Stimulated activated CD8-positive, alpha-beta memory T cell treated with anti-CD3 and anti-CD28 coated beads, Interleukin-4, amount 100 ng/mL, for 48 hours (primary cell): ENCODE measurements at places on chromosomes 2 and 18.

- no peak for DNase-seq
These were observed 197.7 kb upstream of the STON1 start for GRCh38 chr2:48332286-48332685.

GRCh38 chr18:10322004-10322403, 132.4 kb upstream of the APCDD1 start:
- DNase-seq, result no peak

DNA sequence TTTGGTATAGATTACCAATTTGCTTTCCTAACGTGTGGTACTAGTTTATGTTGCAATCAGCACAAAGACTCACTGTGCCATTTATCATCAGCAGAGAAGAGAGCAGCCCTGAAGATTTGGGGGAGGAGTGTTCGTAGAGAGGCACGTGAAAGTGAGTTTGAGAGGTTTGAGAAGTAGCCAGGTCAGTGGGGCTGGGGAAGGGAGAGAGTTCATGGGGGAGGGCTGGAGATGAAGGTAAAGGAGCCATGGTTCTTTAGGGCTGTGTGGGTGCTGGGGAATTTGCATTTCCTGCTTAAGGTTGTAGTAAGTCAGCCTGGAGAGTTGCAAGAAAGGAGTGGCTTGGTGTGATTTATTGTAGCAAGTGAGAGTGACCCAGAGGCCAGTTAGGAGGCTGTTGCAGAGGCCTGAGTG, 172.1 kb downstream of the NEDD4L start:
- no peak for DNase-seq

DNA sequence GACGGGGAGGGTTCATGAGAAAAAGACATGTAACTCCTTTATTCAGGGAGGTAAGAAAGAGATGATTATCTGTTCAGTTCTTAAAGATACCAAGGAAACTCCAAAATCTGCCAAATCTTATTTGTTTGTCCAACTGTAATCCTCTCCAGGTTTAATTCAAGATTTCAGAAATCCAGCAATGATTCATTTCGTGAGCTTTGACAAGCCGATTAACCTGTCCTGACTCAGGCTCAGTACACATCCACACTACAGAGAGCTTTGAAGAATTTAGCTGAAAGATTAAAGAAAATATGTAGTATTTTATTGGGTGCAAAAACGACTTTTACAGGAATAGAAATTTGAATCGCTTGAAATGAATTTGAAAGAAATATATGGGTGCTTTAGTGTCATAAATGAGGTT, 1.1 kb downstream of the SPAG16 start:
- DNase-seq, result no peak

- no peak for DNase-seq
These were observed 109.8 kb downstream of the AGAP1 start for GRCh38 chr2:235603659-235604058.

- no peak for DNase-seq
These were observed 9.8 kb downstream of the TRAK2 start for GRCh38 chr2:201441409-201441808.

- no peak for DNase-seq
These were observed 171.0 kb downstream of the ANAPC1 start for GRCh38 chr2:111712940-111713515.

GRCh38 chr18:6449213-6449612, 34.5 kb upstream of the L3MBTL4 start:
- no peak for DNase-seq

GRCh38 chr2:179270689-179271088, 6.1 kb upstream of the SESTD1 start:
- no peak for DNase-seq

DNA sequence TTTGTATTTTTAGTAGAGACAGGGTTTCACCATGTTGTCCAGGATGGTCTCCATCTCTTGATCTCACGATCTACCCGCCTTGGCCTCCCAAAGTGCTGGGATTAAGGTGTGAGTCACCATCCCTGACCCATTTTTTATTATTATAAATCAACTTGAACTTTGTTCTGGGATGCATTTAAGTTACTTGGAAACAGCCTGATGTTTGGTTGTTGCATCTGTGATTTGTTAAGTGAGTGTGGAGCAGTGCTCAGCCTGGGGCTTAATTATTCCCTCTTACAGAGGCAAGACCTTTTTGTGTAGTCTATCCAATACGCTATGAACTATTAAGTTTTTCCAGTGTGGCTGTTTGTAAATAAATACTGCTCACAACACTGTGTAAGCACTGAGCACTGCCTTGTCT, 32.6 kb downstream of the MTA3 start:
- no peak for DNase-seq

DNA sequence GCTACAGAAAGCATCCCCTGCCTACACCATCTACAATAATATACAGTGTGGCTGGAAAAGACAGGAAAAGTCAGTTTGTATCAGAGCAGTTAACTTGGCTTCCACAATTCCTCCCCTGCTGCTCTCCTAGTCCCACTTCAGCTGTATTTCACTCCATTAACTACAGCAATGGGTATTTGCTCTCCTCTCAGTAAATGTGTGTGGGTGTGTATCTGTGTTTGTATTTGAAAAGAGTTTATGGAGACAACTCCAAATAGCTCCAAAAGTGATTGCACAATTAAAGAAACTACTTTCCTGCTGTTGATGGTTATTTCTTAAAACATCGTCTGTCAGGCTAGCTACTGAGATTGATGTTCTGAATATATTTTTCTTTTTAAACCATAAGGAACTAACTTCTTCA, 333.7 kb upstream of the FIGN start:
- no peak for DNase-seq

- DNase-seq, result no peak
These were observed 262.0 kb downstream of the MREG start for GRCh38 chr2:215751200-215751910.

GRCh38 chr2:16094811-16095210, 154.5 kb downstream of the MYCN start:
- DNase-seq, result no peak

DNA sequence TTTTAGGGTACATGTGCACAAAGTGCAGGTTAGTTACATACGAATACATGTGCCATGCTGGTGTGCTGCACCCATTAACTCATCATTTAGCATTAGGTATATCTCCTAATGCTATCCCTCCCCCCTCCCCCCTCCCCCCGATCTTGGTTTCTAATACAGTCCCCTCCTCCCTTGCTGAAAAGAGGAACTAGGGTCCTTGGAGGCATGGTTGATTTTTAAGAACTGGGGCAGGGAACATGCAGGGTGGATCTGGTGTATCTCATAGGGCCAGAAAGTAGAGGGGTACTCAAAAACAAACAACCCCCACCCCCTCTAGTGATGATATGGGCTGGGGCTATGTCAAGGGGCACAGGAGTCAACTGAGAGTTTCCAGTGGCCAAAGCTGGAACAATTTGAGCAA, 153.4 kb downstream of the UBR3 start:
- no peak for DNase-seq

- no peak for DNase-seq
These were observed 5.5 kb upstream of the SMARCAL1 start for GRCh38 chr2:216406826-216407225.

DNA sequence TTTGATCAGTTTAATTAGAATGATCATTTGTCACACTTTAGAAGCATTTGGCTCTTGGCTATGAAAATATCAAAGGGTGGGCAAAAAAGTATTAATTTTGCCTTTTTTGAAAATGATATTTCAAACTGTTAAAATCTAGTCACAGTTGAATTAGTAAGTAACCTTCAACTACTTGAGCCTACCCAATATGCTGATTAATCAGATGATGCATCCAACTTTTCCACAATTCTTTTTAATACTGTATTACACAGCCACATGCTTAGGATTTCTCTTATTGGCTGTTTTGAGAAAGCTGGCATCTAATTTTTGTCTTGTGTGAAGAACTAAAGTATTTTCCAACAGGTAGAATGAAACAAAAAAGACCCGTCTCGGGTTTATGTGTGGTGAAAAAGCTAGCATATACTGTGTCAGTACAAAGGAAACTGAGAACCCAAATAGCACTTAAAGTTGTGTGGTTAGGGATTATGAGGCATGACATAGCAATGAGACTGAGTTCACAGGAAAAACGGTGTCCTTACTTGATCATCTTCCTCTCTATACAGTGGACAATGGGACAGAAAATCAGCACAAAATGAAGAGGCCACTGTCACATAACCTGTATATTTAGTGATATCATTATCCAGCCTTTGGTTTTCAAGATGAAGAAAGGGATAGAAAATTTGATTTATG, 11.7 kb downstream of the OSBPL6 start:
- DNase-seq, result no peak

GRCh38 chr18:47585136-47585535, 333.7 kb upstream of the SKOR2 start:
- DNase-seq, result no peak

DNA sequence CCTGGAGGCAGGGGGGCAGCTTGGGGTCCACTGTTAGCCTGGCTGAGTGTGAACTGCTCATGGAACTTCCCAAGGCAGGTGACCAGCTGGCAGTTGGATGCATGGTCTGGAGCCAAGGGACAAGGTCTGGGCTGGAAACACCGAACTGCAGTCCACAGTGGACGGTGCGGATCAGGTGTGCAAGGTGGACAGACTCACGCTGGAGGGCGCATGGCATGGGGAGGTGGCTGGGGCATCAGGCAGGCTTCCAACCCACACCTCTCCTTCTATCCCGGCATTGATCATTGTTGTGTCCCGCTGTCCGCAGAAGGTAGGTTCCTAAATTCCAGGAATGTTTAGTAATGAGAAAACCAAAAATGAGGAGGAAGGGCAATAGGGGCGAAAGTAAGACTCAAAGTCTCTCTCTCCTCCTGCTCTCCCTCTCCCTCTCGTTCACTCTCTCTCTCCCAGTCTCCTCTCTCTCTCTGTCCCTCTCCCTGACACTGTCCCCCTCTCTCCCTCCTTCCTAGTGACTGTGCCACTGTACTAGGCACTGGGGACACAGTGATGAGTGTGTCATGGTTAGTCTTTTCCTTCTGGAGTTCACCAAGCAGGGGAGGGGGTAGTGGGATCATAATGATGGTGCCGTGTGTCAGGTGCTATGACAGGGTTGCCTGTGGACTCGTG, 30.3 kb upstream of the LPIN1 start:
- DNase-seq, result no peak

GRCh38 chr2:1991126-1991525, 246.8 kb upstream of the PXDN start:
- no peak for DNase-seq

- no peak for DNase-seq
These were observed 105.5 kb upstream of the CCDC68 start for GRCh38 chr18:55064760-55065159.

GRCh38 chr2:116057538-116057937, 1615.1 kb downstream of the DPP10 start:
- DNase-seq, result no peak

DNA sequence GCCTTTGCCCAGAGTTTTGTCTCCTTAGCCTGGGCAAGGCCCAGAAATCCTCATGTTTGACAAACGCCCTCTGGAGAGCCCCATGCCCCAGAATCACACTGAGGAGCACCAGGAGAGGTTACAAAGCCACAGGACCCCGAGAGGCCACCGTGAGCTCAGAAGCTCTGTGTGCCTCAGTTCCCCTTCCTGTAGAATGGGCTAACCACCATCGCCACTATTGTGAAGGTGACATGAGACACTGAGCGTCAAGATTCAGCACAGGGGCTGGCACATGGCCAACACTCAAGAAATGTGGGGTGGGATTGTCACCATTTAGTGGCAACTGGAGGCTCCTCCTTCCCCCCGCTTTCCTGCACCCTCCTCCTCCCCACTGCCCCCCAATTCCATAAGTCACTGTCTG, 1.2 kb upstream of the NMUR1 start:
- no peak for DNase-seq

GRCh38 chr2:181660181-181660580, 3.3 kb upstream of the CERKL start:
- no peak for DNase-seq

DNA sequence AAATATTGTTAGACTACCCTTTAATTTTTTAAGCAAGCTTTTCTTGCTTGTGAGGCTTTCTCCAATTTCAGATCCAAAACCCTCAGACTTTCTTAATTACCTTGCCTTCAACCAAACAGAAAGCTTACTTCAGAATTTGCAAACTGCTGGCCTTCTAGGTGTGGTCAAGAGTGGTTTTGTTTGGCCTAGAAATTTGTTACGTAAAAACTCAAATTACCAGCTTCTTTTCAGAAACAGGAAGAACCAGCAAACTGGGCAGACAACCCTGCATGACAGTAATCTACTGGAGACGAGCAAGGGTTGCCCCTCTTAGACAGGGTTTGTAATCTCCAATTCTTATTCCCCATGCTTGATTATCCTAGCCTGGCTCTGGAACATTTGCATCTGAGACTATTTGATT, 27.1 kb downstream of the SRBD1 start:
- no peak for DNase-seq

DNA sequence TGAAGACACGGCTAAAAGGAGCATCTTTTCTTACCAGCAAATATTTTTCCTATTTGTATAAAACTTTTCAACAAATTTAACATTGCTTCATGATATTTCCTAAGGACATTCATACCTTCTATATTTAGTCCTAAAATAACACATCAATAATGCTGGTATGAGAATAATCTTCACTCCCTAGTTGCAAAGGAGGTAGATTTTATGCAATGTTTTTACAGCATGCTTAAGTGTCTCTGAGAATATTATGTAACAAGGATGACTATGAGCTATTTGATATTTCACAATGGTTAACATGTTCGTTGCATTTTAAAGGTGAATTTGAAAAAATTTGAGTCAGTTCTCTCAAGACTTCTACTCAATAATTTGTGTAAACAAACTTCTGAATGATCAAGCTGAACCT, 506.7 kb downstream of the NUP35 start:
- DNase-seq, result no peak

DNA sequence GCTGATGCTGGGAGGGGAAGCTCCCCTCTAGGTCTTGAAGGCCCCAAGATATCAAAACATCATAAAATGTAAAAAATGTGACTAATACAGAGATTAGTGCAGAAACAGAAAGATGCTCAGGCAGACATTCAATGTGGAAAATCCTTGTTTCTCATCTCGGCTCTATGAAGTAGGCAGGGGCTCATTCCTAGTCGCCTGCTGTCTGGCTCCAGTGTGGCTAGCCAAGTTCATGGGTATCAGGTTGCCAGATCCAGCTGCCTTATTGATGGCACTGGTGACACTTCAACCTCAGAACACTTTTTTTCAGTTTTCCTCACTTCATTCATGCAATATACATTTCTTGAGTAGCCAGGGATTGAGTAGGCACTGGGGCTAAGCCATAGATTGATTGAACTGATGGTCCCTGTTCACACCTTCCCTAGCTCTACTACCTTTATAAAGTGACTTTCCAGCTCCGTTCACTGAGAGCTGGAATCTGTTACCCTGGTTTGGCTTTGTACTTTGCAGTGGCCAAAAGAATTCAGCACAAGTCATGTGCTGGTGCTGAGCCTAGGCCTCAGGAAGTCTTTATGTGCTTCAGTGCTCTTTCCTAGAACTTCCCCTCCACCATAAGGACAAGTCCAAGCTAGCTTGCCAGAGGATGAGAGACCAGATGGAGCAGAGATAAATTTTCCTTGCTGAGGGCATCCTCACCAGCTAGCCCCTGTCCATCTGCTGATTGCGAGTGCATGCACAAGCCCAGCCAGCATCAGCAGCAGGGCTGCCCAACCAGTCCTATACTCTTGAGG, 373.6 kb upstream of the ST6GAL2 start:
- no peak for DNase-seq

DNA sequence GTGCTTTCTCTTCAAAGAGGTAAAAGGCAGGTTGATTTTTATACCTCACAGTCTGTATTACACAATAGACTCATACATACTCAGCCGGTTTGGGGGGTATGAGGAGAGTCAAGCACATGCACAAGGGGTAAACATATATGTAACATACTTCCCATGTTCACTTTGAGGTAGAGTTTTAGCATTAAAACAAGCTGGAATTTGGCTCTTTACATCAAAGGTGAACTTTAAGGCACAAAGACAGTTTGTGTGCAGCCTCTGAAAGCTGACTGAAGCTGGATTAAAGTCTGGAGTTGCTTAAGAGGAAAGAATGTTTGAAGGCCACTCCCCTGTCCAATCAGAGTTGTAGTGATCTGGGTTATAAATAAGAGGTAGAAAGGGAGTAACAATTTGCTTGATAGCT, 282.0 kb downstream of the DPP10 start:
- DNase-seq, result no peak
